ENCODE measurements at places on chromosomes 7 and 10. TPM values are rescaled to one million over a fixed set of nuclear protein-coding genes. Genes with fewer than 3 reads are reported as not detected.

The ARHGEF5 gene
- total RNA-seq, result 8.2 TPM

The ACHE gene
- total RNA-seq, result not detected

The HMX3 gene
- total RNA-seq, result not detected

The TRIM50 gene
- not detected for total RNA-seq

The FAM170B gene
- not detected for total RNA-seq

The PTN gene
- not detected for total RNA-seq

The HSPA12A gene
- not detected for total RNA-seq

The PON1 gene
- not detected for total RNA-seq

The FOXI2 gene
- not detected for total RNA-seq

The CYP2C19 gene
- total RNA-seq, result not detected

The TMEM139 gene
- total RNA-seq, result 0.29 TPM

Data from activated CD8-positive, alpha-beta T cell treated with anti-CD3 and anti-CD28 coated beads, Interleukin-2, amount 10 ng/mL, durations not matched to agents 7 days and 5 days (primary cell).